Fibroblast of skin of right biceps (primary cell): ENCODE measurements at places on chromosomes 7 and 10.

DNA sequence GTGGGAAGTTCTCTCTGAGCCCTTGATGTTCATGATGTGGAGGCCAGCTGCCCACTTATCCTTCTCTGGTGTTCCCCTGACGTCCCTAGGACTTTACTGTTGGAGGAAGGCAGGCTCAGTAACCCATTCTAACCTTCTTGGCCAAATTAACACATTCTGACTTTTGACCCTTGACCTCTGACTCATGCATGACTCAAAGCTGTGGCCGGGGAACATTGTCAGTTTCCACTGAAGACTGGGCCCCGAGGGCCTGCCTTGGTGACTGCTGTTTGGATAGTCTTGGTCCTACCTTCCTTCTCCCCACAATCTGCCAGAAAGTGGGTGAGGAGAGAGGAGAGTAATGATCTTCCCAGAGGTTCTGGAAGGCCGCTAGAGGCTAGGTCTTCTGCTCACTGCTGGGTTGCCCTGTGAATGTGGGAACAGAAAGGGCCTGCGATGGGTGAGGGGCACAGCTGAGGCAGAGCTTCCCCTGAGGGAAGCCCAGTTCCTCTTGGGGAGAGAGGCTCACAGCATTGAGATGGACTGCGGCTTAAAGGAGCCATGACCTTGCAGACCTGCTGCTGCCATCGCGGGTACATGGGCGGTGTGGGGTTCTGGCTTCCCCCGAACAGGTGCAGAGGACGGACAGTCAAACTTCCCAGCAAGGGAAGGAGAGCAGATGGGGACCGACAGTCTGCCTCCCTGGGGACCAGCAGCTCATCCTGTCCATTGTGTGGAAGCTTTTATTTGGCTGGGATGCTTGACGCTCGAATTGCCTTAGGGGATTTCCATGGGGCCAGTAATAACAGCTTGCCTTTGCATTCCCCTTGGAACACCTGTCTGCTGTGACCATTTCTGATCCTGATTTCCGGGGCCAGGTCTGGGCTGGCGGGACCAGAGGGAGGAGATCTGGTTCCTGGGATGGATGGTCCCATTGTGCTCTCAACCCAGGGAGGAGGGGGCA is 43.8 kb downstream of the ADAMTS14 start:
- DNase-seq: peak; percentile 28

- DNase-seq: no peak
Measured at GRCh38 chr7:132480534-132480933, 95.7 kb downstream of the PLXNA4 start.

GRCh38 chr10:98492763-98493162 is 46.0 kb upstream of the HPS1 start:
- DNase-seq: no peak

DNA sequence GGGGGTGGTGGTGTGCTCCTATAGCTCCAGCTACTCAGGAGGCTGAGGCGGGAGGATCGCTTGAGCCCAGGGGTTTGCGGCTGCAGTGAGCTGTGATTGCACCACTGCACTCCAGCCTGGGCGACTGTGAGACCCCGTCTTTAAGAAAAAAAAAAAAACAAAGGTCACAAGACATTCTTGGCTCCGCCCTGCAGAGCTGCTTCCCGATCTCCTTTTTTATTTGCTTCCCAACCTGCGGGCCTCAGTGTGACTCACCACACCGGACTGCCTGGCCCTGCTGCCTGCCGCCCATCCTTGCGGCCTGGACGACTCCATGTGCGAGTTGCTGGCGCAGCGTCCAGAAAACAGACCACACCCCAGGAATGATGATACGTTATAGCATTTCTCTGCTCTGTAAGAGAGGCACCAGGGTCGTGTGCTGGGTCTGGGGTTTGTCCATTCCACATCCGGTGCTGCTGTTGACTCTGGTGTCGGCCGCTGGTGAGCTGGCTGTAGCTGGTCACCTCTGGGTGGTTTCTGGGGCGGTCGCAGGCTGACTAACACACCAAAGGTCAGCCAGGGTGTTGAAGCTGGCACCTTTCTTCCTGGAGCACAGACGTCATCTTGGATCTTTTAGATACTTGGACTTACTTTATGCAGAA is 123.6 kb downstream of the TCF7L2 start:
- DNase-seq: peak; percentile 89

DNA sequence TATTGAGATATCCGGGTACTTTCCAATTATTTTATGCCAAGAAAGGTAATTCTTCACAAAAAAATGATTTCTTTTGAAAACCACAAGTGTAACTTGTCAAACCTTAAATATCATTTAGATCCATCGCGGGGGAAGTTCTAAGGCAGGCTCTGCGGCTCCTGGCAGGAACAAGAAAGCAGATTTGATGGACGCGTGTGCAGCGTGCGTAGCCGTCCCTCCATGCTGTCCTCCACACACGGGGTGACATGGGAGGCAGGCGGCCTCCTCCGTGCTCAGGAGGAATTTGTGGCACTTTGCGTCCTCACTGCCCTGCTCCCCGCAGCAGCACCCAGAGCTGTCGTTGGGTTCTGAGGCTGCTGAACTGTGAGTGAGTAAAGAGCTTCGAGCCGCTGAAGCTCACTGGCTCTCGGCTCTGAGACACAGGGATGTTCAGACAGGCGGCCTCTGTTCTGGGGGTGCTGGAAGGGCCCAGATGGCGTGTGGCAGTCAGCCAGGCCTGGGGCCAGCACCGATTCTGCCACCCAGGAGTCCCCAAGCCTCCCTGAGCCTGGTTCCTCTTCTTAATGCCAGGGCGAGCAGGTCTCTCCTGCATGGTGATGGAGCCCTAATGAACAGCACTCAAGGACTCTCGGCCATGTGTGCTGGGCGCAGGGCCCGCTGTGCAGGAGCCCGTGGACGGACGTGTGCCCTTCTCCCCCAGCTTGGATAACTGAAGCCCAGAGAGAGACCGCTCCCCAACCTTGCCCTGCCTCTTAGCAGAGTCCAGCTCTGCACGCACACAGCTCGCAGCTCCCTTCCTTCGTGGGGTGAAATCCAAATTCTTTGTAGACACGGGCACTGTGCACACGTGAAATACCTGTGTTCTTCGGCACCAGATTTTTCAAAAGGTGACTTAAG is 185.4 kb upstream of the SHH start:
- DNase-seq: no peak

- DNase-seq: no peak
Measured at GRCh38 chr7:116733924-116734580, 62.1 kb downstream of the MET start.

GRCh38 chr7:143514487-143514886 is 36.8 kb downstream of the TAS2R41 start:
- no peak for DNase-seq

DNA sequence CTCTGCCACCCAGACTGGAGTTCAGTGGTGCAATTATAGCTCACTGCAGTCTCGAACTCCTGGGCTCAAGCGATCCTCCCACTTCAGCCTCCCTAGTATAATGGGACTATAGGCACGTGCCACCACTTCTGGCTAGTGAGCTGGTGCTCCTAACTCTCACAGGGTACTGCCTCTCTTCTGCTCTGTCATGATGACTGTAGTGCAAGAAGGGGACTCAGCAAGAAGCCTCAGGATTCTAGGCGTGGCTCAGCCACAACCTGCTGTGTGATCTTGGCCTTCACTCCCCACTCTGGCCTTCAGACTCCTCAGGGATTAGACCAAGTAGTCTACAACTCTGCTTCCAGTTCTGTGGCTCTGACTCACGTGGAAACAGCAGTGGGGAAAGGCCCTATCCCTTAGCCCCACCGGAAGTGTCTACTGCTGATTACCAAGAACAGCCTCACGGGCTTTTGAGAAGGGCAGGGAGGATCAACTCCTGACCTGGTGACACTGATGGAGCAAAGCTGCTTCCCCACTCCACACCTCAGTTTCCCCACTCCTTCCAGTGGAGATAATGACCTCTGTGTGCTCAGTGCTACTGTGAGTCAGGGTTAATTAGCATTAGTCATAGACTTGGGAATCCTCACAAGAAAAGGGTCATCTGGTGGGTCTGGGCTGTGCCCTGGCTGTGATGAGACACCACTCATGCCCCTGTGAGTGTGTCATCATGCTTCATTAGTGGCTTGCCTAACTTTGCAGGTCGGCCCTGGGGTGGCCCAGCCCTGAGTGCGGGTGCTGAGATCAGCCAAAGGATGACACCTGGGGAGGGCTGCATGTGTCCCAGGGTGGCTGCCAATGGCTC is 41.1 kb downstream of the ZC3HC1 start:
- peak; percentile 89 for DNase-seq
